ENCODE measurements at places on chromosomes 11 and 22.

GRCh38 chr11:105701098-105701497, 91.2 kb downstream of the GRIA4 start:
- no peak for DNase-seq

- no peak for DNase-seq
Measured at GRCh38 chr22:42368379-42369249, 63.6 kb downstream of the NFAM1 start.

DNA sequence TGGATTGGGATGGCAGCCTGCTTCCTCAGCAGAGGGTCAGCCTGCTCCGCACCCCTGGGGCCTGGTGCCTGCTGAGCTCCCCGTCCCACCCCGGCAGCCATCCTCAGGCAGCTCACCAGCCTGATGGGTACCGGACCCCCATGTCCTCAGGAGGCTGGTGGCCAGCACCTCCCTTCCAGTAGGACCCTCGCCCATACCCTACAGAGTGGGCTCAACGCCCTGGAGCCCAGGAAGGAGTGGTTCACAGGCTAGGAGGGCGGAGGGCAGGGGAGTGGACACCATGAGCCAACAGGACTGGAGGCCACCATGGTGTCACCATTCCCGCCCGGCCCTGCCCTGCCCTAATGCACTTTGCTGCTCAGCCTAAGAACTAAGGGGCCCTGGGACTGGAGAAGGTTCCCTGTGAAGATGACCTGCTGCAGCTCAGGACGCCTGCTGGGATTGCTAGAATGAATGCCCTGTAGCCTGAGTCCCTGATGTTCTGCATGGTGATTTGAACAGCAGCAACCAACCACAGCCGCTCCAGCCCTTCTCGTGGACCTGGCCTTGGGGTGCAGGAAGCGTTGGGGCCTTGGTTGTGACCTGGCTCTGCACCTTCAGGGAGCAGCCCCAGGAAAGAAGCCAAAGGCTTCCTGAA, 1080.8 kb downstream of the BRD1 start:
- DNase-seq = no peak

DNA sequence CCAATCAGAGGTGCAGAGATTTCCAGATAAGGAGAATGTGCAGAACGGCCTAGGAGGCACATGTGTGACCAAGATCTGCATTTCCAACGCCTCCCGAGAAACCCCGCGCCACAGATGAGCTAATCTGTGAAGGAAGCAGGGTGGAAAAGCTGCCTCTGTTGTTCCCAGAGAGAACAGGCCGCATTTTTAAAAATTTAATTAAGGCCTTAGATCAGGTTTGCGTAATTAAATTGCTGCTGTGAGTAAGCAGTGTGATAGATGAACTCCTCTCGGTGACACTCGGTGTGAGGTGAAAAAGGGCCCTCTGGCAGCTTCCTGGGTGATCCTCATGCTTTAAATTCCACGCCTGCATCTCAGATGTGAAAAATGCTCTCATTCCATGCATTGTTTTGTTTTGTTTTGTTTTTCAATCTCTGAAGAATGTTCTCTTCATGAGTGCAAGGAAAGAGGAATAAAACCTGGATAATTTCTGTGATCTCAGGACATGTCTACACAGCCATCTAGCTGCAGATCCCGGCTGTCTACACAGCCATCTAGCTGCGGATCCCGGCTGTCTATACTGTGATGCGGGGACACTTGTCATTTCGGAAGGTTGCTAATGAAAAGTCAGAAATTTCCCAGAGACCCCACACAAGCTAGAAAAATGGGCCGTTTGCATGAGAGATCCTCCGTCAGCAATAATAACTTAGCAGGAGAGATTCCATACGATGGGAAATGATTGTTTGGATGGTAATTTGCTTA, 1398.9 kb downstream of the BRD1 start:
- no peak for DNase-seq

- no peak for DNase-seq
Measured at GRCh38 chr11:14746857-14747395, 103.3 kb downstream of the PDE3B start.

- DNase-seq = no peak
Measured at GRCh38 chr22:45703758-45704157, 32.1 kb downstream of the ATXN10 start.

DNA sequence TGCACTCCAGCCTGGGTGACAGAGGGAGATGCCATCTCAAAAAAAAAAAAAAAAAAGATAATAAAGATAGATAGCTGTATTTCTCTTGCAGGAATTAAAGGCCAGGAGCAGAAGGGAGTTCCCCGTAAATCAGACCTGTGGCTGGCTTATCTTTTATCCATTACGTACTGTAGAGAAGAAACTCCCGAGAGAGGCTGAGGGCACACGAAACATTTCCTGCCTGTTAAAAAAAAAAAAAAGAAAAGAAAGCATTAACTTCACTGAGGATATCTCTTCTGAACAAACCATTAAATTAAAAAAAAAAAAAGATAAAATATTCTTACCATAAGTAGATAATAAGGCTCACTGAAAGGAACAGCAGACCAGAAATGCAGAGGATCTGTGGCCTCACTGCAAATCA, 22.5 kb downstream of the P4HA3 start:
- no peak for DNase-seq

- no peak for DNase-seq
Measured at GRCh38 chr22:26464312-26464711, 19.3 kb downstream of the HPS4 start.

DNA sequence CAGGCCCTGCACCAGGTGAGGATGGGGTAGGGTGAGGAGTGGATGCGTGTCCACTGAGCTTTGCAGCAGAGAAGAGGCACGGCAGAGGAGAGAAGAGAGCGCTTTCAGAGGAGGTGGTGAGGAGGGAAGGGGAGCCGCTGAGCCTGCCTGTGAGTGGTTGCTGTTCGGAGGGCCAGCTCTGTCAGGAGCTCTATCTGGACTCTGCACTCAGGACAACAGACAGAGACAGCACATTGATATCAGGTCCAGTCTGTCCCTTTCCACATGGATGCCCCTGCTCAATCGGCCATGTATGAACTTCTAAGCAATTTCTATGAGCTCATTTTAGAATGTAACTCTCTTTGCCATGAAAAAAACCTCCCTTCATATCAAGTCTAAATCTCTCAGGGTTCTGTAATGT, 158.6 kb downstream of the KIRREL3 start:
- no peak for DNase-seq

- no peak for DNase-seq
Measured at GRCh38 chr22:44550711-44551491, 52.9 kb upstream of the RTL6 start.
